ENCODE measurements at places on chromosomes 2 and 18. TPM values are rescaled to one million over a fixed set of nuclear protein-coding genes. Genes with fewer than 3 reads are reported as not detected.

- DNase-seq, result no peak
Observed at GRCh38 chr18:12313530-12314245, 5.6 kb downstream of the TUBB6 start.

DNA sequence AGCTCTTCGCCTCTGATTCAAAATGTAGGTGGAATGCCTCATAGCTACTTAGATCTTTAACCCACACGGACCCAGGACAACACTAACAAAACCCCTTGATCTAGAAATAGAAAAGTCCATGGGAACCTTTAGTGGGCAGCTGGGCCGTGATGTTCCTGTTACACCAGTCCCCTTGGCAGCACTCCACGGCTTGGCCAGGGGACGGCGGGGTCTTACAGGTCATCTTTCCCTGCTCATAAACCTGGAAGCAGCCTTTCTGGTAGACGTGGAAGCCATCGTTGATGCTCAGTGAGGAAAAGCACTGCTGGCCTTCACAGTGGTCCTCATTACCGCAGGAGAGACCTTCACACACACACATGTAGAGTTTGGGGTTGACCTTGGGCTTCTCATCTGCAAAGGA, 95.9 kb downstream of the ACVR1 start:
- no peak for DNase-seq

Gene IL1A
- 0.12 TPM for total RNA-seq

- DNase-seq, result no peak
Observed at GRCh38 chr2:74070991-74071390, 76.7 kb downstream of the BOLA3 start.

Gene ACMSD
- not detected for total RNA-seq

DNA sequence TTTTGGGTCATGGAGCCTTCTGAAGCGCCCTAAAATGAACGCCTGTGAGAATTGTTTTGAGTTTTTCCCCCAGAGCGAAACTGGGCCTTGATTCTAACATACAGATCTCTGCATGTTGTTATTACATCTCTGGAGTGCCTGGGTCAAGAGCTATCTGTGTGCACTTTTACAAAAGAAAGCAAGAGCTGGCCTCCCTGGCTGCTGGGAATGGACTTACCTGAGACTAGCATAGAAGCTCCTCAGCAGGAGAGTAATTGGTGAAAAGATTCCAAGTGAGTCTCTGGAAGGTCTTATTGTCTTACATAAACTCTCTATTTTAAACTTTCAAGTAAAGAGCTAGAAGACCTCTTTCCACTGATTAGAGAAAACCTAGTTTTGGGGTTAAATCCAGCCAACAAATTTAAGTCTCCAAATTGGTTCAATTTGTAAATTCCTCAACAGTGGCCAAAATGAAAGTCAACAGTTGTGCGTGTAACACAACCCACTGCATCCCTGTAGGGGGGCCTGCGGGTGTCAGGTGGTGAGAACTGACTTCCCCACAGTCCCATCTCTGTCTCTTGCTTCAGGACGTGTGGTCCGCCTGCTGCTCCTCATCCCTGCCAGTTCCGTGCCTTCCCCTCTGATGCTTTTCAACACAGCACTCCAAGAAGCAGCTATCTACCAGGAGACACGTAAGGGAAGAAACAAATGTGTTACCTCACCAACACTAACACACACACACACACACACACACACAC, 206.1 kb downstream of the SH3BP4 start:
- DNase-seq, result no peak

Gene NOL4
- 1.3 TPM for total RNA-seq

Measured in left colon (tissue), 2 donors.